ENCODE measurements at places on chromosomes 3 and 15.

DNA sequence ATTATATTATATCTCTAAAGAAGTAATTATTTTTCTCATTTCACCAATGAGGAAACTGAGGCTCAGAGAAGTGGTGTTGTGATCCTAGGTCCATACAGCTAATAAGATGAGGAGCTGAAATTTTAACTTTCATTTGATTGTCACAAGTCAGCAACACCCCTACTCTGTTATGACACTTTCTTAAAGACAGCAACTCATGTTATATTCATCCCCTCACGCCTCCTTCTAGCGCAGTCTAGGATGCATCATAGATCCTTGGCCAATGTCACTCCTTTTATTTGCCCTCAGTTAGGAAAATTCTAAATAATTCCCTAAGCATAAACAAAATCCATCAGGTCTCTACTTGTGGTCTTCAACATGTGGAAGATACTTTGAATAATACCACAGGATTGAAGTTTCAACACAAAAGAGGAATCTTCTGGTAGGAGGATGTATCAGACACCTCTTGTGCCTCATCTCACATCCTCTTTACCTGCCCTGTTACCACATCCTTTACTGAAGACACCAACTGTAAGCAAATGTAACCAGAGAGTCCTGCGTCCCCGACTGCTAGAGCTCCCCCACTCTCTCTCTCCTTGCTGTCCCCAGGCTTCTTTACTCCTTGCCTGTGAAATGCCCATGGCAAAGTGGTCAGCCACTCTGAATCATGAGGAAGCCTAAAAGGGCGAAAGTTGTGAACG, 53.7 kb downstream of the TRIM42 start:
- DNase-seq: no peak

DNA sequence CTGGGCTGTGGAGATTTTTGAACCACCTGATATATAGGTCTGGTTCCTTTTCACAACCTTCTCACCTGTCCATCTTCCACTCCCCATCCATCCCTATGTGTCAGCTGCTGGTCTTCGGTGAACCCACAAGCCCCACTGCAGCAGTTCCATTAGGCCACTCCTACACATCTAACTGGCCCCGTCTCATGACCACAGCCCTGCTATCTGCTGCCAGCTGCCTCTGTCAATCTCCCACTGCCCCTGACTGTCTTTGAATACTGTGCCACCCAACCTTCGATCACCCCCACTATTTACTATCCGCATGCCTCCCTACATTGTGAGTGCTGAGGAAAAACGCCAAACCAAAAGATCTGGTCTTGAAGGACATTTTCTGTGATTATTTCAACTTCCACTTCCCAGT, 795.4 kb downstream of the IGSF11 start:
- DNase-seq: no peak

- no peak for DNase-seq
Observed at GRCh38 chr3:46865546-46865945, 2.3 kb upstream of the MYL3 start.

DNA sequence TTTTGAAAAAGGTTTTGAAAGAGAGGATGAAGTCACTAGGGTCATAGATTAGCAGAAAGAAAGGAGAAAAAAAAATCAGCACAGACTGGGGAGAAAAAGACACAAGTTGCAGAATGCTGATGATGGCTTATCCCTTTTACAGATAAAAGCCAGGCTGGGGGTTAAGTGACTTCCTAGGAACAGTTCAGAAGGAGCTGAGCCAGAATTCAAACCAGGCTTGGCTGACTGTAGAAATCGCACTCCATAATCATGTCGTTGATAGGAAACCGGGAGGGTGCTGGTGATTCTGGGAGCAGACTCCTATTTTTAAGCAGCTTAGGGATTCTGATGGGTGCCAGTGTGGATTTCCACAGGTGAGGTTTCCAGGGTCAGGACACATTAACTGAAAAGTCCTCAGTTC, 159.5 kb upstream of the BHLHE40 start:
- no peak for DNase-seq

All from H1 (cell line).